GM12878 (cell line): ENCODE measurements at places on chromosomes 3 and 15. TPM values are rescaled to one million over a fixed set of nuclear protein-coding genes. Genes with fewer than 3 reads are reported as not detected.

Gene ZBTB20
- total RNA-seq, result 4.2 and 4.8 TPM in 2 replicates

Gene KBTBD8
- 27.6 and 28.8 TPM in 2 replicates for total RNA-seq

Gene UBAP1L
- total RNA-seq, result 1.9 and 2.4 TPM in 2 replicates

Gene ANKRD34C
- total RNA-seq, result not detected in 2 replicates

Gene ASTE1
- 6.0 and 6.1 TPM in 2 replicates for total RNA-seq

Gene ERC2
- 0.16 TPM in 1 of 2 replicates, not detected in the other for total RNA-seq

Gene TMEM207
- not detected in 2 replicates for total RNA-seq

Gene TMEM108
- not detected in 2 replicates for total RNA-seq

Gene MYL3
- not detected in 2 replicates for total RNA-seq

Gene INSYN1
- total RNA-seq, result not detected in 2 replicates

Gene A4GNT
- not detected in 2 replicates for total RNA-seq

- H3K27me3 ChIP-seq, result no peaks in the 10 kb centered on the region; the same call in 1 of the 2 replicates
- no peak overlapping the region for H3K27ac ChIP-seq
- H3K4me1 ChIP-seq, result no peaks in the 10 kb centered on the region
- H3K4me3 ChIP-seq, result no peak overlapping the region
- DNase-seq, result no peak
Observed at GRCh38 chr15:92421976-92422375, 28.3 kb downstream of the ST8SIA2 start.

DNA sequence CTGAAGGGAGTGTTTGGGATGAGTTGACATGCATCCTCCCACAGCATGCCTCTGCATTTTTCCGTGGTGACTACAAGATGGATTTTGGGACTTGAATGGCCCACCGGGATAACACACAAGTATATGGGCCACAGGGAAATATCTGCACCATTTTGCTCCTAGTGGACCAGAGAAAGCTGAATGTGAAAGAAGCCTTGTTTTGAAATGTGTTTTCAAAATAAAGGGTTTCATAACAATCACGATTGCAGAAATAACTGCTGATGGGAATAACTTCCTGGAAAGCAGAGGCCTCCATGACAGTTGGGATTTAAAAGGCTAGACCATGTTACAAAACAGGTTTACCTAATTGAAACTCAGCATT, 77.5 kb upstream of the PRR23C start:
- no peaks in the 10 kb centered on the region for H3K27me3 ChIP-seq
- H3K36me3 ChIP-seq, result no peaks in the 10 kb centered on the region
- DNase-seq, result no peak
- H3K4me3 ChIP-seq, result no peak overlapping the region
- no peaks in the 10 kb centered on the region for H3K4me1 ChIP-seq

- H3K4me3 ChIP-seq, result no peak overlapping the region
- no peaks in the 10 kb centered on the region for H3K4me1 ChIP-seq
- H3K36me3 ChIP-seq, result no peaks in the 10 kb centered on the region
Observed at GRCh38 chr3:187813198-187813597, 67.9 kb upstream of the BCL6 start.

DNA sequence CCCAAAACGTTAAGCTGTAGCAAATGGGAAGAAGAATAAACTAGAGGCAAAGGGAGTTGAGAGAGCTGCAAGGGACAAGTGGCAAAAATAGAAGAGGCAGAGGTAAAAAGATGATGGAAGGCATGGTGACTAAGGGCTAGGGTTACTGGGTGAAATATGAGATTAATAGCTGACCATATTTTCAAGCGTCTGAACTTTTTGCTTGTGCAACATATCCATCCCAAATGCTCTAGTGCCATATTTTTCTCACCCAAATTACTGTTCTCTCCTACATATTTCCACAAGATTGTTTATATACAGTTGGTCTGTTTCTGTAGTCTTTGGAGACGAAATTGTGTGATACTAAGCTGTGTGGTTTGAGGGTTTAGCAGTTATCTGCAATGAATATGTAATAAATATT, 145.5 kb downstream of the GMNC start:
- no peak overlapping the region for H3K27ac ChIP-seq
- DNase-seq, result no peak
- H3K4me1 ChIP-seq, result peaks cover 3% of the 10 kb centered on the region; the same call in 1 of the 2 replicates
- no peak overlapping the region for H3K4me3 ChIP-seq

- no peak overlapping the region for H3K27ac ChIP-seq
- H3K27me3 ChIP-seq, result no peaks in the 10 kb centered on the region
- H3K36me3 ChIP-seq, result no peaks in the 10 kb centered on the region
- H3K4me1 ChIP-seq, result no peaks in the 10 kb centered on the region
- no peak overlapping the region for H3K4me3 ChIP-seq
Observed at GRCh38 chr3:182165234-182165633, 453.5 kb downstream of the SOX2 start.

GRCh38 chr3:185473290-185473815, 25.5 kb downstream of the TMEM41A start:
- no peaks in the 10 kb centered on the region for H3K4me1 ChIP-seq
- H3K4me3 ChIP-seq, result no peak overlapping the region
- no peak overlapping the region for H3K27ac ChIP-seq
- no peaks in the 10 kb centered on the region for H3K27me3 ChIP-seq

DNA sequence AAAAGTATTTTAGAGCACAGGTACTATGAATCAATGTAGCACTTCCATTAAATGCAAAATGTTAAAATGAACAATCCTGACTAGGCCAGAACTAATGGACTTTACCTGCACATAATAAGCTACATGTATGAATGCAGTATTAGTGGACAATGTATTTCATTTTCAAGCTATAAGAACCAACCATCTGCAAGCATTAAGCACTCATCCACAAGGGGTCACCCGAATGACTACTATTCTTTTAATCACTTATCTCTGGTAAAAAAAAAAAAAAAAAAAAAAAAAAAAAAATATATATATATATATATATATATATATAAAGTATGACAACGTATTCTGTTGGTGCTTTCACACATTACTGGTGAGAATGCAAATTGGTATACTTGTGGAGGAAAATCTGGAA, 7.2 kb downstream of the HERC1 start:
- no peaks in the 10 kb centered on the region for H3K36me3 ChIP-seq
- H3K27me3 ChIP-seq, result no peaks in the 10 kb centered on the region
- no peak overlapping the region for H3K27ac ChIP-seq
- no peaks in the 10 kb centered on the region for H3K4me1 ChIP-seq
- no peak for DNase-seq
- H3K4me3 ChIP-seq, result no peak overlapping the region

GRCh38 chr3:5560199-5560598, 372.7 kb downstream of the EDEM1 start:
- H3K36me3 ChIP-seq, result no peaks in the 10 kb centered on the region
- H3K27me3 ChIP-seq, result no peaks in the 10 kb centered on the region
- H3K27ac ChIP-seq, result no peak overlapping the region

GRCh38 chr15:91632176-91632575, 221.3 kb upstream of the SLCO3A1 start:
- H3K4me3 ChIP-seq, result no peak overlapping the region
- H3K36me3 ChIP-seq, result no peaks in the 10 kb centered on the region
- H3K4me1 ChIP-seq, result no peaks in the 10 kb centered on the region
- no peak overlapping the region for H3K27ac ChIP-seq
- no peak for DNase-seq

DNA sequence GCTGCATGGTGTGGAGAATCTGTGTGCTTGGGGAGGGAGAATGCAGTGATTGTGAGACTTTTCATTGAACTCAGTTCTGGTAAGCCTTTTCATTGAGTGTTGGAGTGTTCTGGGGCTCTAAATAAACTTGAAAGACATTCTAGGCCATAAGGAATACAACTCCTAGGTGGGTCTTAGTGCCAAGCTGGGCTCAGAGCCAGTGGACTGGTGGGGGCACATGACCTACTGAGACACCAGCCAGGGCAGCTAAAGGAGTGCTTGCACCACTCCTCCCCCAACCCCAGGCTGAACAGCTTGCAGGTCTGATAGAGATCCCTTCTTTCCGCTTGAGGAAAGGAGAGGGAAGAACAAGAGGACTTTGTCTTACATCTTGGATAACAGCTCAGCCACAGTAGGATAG, 21.7 kb upstream of the KPNA4 start:
- H3K4me1 ChIP-seq, result no peaks in the 10 kb centered on the region
- no peak for DNase-seq
- no peak overlapping the region for H3K4me3 ChIP-seq
- H3K27ac ChIP-seq, result no peak overlapping the region
- H3K27me3 ChIP-seq, result no peaks in the 10 kb centered on the region

DNA sequence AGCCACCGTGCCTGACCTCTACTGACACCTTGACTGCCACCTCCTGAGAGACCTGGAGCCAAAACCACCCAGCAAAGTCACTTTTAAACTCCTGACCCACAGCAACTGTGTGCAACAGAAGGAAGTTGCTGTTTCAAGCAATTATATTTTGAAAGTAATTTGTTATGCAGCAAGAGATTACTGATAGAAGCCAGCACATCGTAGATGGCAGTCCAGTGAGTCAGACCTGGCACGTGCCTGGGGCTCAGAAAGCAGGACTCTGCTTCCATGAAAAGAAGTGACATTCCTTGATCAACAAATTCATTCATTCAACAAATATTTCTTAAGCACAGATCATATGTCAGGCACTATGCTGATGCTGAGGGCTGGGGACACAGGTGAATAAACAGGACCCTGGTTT, 5.7 kb upstream of the CSPG4 start:
- no peak for DNase-seq
- peaks cover under 1% of the 10 kb centered on the region for H3K27me3 ChIP-seq
- H3K36me3 ChIP-seq, result no peaks in the 10 kb centered on the region

DNA sequence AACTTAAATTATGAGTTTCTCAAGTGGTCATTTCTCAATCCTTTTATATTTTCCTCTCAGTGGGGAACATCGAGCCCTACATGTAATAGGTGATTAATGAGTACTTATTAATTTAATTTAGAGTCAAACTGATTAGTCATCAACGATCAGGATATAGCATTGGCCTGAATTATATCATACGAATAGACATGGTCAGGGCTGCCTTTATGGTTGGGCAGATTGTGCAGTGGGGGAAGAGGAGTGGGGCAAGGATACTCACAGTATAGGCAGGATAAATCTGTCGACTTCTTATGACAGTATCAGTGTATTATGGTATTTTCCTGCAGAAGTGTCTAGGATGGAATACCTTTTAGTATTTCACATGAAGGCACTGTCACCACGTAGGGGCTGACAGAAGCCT, 27.0 kb downstream of the C2CD4A start:
- H3K27me3 ChIP-seq, result no peaks in the 10 kb centered on the region; the same call in 1 of the 2 replicates
- no peaks in the 10 kb centered on the region for H3K4me1 ChIP-seq
- H3K36me3 ChIP-seq, result no peaks in the 10 kb centered on the region
- H3K27ac ChIP-seq, result no peak overlapping the region
- no peak for DNase-seq
- no peak overlapping the region for H3K4me3 ChIP-seq

GRCh38 chr3:127159543-127159942, 33.4 kb upstream of the PRR23E start:
- H3K27me3 ChIP-seq, result no peaks in the 10 kb centered on the region
- no peaks in the 10 kb centered on the region for H3K36me3 ChIP-seq
- H3K4me3 ChIP-seq, result no peak overlapping the region
- DNase-seq, result no peak
- no peak overlapping the region for H3K27ac ChIP-seq

- no peaks in the 10 kb centered on the region for H3K27me3 ChIP-seq
- H3K4me1 ChIP-seq, result peaks cover 2% of the 10 kb centered on the region; the same call in 1 of the 2 replicates
- H3K27ac ChIP-seq, result no peak overlapping the region
- no peak overlapping the region for H3K4me3 ChIP-seq
Observed at GRCh38 chr15:34951993-34952392, 17.5 kb downstream of the AQR start.

DNA sequence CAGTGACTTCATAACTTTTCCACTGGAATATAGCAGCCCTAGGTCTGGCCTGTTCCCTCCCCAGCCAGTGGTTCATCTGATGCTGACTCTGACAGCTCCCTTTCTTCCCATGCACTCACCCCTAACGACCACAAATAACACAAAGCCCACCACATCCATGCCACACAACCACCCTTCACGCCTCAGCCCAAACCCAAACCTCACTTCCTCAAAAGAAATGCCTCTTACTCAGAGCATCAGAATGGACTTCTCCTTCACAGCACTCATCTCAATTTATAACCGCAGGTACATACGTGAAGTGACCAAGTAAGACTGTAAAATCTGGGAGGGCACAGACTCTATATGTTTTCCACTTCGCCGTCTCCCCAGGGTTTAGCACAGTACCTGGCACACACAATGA, 1.1 kb downstream of the RBSN start:
- no peaks in the 10 kb centered on the region for H3K27me3 ChIP-seq
- peak overlapping the region; percentile 98 for H3K4me3 ChIP-seq
- H3K36me3 ChIP-seq, result peaks cover 20% of the 10 kb centered on the region
- peaks cover 8% of the 10 kb centered on the region for H3K4me1 ChIP-seq

DNA sequence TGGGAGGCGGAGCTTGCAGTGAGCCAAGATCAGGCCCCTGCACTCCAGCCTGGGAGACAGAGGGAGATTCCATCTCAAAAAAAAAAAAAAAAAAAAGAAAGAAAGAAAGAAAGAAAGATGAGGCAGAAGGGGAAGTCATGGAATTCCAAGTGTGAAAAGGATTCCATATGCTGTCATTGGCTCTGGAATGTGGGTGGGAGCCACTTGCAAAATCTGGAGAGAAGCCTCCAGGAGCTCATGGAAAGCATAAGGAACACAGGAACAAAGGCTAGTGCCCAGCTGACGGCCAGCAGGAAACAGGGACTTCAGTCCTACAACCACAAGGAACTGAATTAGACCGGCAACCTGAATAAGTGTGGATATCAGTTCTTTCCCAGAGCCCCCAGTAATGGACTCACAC, 12.5 kb upstream of the TRAK1 start:
- H3K4me3 ChIP-seq, result no peak overlapping the region
- peaks cover 24% of the 10 kb centered on the region for H3K4me1 ChIP-seq
- H3K27ac ChIP-seq, result no peak overlapping the region
- no peak for DNase-seq
- no peaks in the 10 kb centered on the region for H3K27me3 ChIP-seq

DNA sequence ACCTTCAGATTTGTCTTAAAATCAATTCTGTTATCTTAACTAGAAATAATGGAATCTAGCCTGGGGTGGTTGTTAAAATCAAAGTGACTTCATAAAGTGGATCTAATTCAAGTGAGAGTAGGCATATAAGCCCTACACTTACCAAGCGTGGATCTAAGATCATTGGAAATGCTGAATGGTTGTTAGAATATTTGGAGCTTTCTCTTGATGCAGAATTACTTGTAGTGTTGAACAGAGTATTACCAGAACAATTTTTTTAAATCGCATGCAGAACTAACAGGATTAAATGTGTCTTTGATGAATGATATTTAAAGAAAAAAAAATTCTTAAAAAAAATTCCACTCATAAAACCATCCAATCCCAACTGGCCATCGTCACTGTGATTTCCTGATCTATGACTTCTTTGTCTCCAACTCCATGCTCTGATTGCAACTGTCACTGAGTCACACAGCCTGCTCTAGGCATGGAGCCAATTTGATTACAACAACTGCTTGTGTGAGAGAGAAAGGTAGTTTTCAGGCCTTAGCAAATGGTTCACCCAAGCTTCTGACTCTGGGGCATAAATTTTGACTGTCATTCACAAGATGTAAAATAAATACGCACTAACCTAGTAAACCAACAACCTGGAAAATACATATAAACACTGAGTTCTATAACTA, 25.9 kb upstream of the SPRED1 start:
- H3K4me1 ChIP-seq, result no peaks in the 10 kb centered on the region
- no peaks in the 10 kb centered on the region for H3K36me3 ChIP-seq
- DNase-seq, result no peak
- no peak overlapping the region for H3K4me3 ChIP-seq
- no peaks in the 10 kb centered on the region for H3K27me3 ChIP-seq
